ENCODE measurements at places on chromosomes 16 and 17. TPM values are rescaled to one million over a fixed set of nuclear protein-coding genes. Genes with fewer than 3 reads are reported as not detected.

WNT3 gene
- total RNA-seq, result 5.1 TPM

DNA sequence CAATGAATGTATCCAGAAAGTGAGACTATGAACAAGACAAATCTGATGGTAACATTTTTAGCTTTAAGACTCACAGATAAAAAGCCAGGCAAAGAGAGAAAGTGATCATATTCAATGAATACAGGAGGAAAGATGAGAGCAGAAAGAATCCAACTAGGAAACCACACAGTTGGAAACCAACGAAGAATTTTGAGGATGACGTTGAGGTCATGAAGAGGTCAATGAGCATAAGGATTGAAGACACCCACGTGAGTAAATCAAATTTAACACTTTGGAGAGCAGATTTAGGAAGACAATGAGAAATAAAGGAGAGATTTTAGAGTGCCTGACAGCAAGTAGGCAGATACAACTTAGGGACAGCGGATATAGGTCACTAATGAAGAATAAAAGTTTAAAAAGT, 948.1 kb downstream of the KCNJ2 start:
- DNase-seq, result no peak

PLEKHG4 gene
- total RNA-seq, result 0.51 TPM

- no peak for DNase-seq
These were observed 26.7 kb downstream of the HIC1 start for GRCh38 chr17:2081564-2081963.

- DNase-seq, result no peak
These were observed 6.7 kb upstream of the EVI2A start for GRCh38 chr17:31328160-31328535.

DNA sequence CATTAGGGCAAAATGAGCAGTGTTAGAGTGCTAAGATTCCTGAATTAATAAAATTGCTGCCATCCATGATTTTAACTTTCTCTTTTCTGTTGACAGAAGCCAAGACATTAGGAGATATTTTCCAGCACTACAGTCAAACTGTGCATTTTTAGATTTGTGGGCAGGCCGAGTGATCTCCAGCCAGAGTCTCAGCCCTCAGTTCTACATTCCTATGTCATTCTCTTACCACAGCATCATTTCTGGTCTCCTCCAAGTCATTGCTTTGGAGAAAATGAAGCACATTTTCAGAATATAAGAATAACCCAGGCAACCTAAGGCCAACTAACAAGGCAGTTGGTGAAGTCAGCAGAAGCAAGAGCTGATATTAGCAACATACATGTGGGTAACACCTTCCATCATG, 74.6 kb upstream of the NUDT7 start:
- DNase-seq, result no peak

DNA sequence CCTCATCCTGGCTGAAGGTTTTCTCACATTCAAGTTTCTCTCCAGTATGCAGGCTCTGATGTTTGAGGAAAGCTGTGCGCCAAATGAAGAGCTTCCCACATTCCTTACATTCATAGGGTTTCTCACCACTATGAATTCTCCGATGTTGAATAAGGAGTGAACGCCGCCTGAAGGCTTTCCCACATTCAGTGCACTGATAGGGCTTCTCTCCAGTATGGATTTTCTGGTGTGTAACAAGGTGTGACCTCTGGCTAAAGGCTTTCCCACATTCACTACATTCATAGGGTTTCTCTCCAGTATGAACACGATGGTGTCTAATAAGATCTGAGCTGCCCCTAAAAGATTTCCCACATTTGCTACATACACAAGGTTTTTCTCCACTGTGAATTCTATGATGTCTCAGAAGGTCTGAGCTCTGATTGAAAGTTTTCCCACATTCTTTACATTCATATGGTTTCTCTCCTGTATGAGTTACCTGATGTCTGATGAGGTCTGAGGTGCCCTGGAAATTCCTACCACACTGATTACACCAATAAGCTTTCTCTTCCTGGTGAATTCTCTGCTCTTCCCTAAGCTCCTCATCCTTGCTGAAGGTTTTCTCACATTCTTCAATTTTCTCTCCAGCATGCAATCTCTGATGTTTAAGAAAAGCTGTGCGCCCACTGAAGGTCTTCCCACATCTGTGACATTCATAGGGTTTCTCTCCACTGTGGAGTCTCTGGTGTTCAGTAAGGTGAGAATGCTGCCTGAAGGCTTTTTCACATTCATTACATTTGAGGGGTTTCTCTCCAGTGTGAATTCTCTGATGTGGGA, 8.9 kb downstream of the ZNF594 start:
- DNase-seq, result no peak

KRT9 gene
- not detected for total RNA-seq

GRCh38 chr16:50455288-50455845, 86.6 kb upstream of the BRD7 start:
- DNase-seq, result no peak

GRCh38 chr16:57611706-57612105, 16.7 kb upstream of the ADGRG1 start:
- DNase-seq, result no peak

ZNF764 gene
- total RNA-seq, result 12.8 TPM

DNA sequence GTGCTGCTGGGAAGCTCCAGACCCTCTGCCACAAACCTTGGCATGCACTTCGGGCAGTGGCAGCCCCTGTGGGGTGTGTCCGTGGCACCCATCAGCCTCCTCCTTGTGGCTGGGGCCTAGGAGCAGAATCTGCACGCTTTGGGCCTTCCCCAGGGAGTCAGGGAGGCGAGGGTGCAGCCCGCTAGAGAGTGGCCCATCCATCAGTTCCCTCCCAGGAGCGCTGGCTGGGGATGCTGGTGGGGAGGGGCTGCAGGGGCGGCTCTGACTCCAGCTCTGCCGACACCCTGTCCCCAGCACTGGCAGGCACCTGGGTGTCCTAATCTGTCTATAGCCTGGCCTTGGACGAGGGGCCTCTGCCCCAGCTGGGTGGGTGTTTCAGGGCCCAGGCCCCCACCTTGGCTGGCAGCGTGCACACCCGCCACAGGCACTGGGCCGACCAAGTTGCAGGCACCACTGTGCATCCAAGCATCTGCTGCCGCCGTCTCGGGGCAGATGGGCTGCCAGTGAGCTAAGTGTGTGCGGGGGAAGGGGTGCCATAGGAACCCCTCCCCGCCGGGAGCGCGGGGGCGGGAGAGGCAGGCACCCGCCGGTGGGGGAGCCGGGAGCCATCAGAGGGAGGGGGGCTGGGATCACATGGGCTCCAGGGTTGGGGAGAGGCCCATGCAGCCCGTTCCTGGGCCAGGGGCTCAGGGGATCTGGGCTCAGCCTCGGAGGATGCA, 30.2 kb downstream of the ENDOV start:
- DNase-seq, result no peak

GRCh38 chr17:60846175-60846574, 168.5 kb downstream of the BCAS3 start:
- no peak for DNase-seq

GRCh38 chr17:82648742-82649331, 593 bp upstream of the WDR45B start:
- DNase-seq, result peak; percentile 77

DNA sequence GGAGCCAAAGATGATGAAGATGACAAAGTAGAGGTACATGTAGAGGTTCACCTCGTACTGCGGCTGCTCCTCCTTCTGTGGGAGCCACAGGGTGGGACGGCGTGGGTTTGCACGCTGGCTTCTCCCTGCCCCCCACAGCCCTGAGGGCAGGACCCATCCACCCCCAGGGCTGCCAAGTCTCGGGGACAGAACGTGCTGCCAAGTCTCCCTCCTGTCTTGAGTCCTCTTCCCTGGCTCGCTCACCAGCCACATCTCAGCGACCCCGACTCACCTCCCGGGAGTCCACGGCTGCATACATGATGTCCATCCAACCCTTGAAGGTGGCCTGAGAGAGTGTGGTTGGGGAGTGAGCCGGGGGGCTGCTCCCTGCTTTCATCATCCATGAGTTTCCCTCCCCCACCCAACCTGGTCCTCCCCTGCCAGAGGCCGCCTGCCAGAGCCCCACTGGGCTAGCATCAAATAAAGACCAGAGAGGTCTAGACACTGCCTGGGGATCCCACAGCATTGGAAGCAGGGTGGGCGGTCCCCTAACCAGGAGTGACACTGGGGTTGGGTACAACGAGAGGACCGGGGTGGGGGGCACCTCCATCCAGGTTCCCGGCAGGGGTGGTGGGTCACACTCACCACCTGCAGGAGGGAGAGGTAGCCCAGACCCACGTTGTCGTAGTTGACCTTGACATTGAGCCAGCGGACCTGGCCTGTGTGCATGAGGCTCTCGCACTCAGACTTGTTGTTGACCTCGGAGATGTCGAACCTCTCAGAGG, 12.8 kb upstream of the CD79B start:
- DNase-seq, result no peak

SOX8 gene
- 2.3 TPM for total RNA-seq

- no peak for DNase-seq
These were observed 17.1 kb upstream of the WFIKKN2 start for GRCh38 chr17:50818261-50818660.

- no peak for DNase-seq
These were observed 42.6 kb downstream of the RAB11FIP4 start for GRCh38 chr17:31433811-31434726.

GRCh38 chr16:49049191-49049590, 232.4 kb downstream of the CBLN1 start:
- DNase-seq, result no peak

ITGAL gene
- total RNA-seq, result 140 TPM

FNDC8 gene
- not detected for total RNA-seq

- no peak for DNase-seq
These were observed 6.0 kb upstream of the SYT17 start for GRCh38 chr16:19162085-19162484.

Measured in OCI-LY7 (cell line).